Smooth muscle cell of the pulmonary artery (primary cell): ENCODE measurements at places on chromosomes 12 and 14. TPM values are rescaled to one million over a fixed set of nuclear protein-coding genes. Genes with fewer than 3 reads are reported as not detected.

RNASE3 gene
- not detected in 2 replicates for total RNA-seq

TRPV4 gene
- 1.3 and 1.4 TPM in 2 replicates for total RNA-seq

RNF212B gene
- total RNA-seq: not detected in 2 replicates

NGB gene
- total RNA-seq: not detected in 2 replicates
